ENCODE measurements at places on chromosomes 5 and 9.

GRCh38 chr9:120571443-120572257, 8.3 kb downstream of the CDK5RAP2 start:
- DNase-seq, result no peak

GRCh38 chr9:35748242-35748857, 678 bp downstream of the GBA2 start:
- no peak for DNase-seq

DNA sequence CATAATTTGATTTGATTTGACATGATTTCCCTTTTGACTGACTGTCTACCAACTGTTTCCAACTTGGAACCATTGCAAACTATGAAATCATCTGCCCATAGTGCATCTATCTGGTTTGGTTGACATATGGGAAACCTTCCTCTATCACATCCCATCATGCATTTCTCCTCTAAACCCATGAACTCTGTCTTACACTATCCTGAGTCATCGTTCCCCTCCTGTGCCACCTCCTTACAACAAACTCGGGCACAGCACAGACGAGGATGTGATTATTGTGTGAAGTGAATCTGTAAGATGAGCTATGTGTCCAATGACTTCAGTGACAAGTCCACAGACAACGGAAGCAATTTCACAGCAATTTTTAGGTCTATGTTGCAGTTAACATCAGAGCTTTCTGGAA, 126.1 kb downstream of the NPR3 start:
- DNase-seq, result no peak

DNA sequence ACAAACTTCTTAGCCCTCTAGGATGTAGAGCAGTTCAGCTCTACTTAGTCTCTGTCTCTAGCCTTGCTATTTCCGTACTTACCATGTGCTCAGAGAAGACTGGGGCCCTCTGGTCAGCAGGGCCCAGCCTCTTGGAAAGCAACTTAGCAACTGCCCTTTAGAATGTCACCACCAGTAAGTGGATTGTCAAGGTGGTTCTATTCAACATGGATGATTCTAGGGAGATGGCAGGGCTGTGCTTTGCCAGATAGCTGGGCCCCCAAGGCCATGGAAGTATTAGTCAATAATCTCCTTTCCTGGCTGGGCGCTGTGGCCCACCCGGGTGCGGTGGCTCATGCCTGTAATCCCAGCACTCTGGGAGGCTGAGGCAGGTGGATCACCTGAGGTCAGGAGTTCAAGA, 177.6 kb upstream of the MVB12B start:
- DNase-seq, result no peak

Data from stimulated activated effector memory CD8-positive, alpha-beta T cell treated with anti-CD3 and anti-CD28 coated beads, Interleukin-12 subunit alpha, Interleukin-12 subunit beta, amount 100 ng/mL, for 72 hours (primary cell).